ENCODE measurements at places on chromosomes 12 and 14. TPM values are rescaled to one million over a fixed set of nuclear protein-coding genes. Genes with fewer than 3 reads are reported as not detected.

GRCh38 chr12:31876568-31877424, 82.4 kb upstream of the RESF1 start:
- DNase-seq: no peak

DNA sequence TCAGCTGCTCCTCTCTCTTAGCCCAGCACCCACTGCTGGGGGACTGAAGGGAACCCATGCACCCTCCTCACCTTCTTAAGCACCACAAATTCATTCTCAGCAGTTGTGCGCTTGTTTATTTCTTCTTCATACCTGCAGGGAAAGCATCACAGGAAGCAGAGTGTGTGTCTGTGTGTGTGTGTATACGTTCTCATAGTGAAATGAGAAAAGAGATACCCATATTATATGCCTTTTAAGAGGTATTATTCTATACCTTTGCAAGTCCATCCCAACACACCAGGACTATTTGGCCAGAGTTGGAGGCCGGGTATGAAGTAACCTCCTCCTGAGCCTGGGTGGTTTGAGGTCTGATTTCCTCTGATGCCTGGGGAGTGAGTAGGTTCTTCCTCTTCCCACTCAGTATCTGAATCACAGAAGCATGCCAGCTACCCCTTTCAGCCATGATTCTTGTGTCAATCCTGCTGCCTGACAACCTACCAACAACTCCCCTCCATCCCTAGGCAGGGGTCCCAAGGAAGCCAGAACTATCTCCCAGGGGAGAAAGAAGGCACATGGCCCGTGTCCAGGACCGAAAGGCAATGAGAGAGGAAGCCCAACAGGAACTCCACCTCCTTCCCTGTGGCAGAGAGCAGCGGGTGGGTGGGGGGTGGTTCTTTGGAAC, 3.0 kb downstream of the KRT73 start:
- no peak for DNase-seq

The ALG10 gene
- 11.3 TPM for total RNA-seq

The GLIPR1L1 gene
- total RNA-seq: not detected

The PGAM5 gene
- total RNA-seq: 31.3 TPM

- DNase-seq: no peak
Measured at GRCh38 chr12:65853489-65854157, 29.3 kb downstream of the HMGA2 start.

All from mucosa of gallbladder (tissue), 1 donor.